NCI-H774 (cell line): ENCODE measurements at places on chromosomes 5 and 9.

DNA sequence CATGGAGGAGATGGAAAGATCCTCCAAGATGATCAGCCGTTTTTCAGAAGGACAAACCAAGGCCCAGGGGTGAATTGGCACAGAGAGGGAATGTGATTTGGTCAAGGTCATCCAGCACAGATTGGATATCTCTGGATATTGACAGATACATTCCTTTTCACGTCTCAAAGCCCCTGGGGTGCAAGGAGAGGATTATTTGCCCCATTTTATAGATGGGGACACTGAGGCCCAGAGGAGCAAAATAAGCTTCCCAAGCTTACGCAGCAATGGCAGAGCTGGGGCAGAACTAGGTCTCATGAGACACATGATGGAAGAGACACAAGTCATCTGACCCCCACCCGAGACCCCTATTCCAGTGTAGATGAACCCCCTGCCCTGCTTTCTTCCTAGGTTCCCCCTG lies 895 bp upstream of the PDGFRB start:
- no peak for DNase-seq

DNA sequence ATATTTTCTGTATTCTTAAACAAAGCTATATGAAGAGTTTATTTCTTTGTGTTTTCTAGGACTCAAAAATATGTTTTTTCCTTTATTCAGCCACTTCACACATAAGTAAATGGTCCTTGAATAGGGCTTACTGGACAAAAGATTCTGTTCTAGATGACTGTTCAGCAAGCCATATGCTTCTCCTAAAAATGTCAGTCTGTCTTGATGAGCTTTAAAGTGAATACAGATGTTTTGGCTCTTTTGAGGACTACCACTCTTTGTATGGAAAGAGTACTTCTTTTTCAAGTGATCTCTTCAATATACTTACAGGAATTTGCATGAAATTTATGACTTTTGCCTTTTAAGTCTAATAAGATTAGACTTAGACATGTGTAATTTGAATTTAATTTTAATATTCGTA lies 8.4 kb downstream of the NDUFS4 start:
- no peak for DNase-seq

GRCh38 chr9:6842584-6842947 lies 84.8 kb downstream of the KDM4C start:
- no peak for DNase-seq

DNA sequence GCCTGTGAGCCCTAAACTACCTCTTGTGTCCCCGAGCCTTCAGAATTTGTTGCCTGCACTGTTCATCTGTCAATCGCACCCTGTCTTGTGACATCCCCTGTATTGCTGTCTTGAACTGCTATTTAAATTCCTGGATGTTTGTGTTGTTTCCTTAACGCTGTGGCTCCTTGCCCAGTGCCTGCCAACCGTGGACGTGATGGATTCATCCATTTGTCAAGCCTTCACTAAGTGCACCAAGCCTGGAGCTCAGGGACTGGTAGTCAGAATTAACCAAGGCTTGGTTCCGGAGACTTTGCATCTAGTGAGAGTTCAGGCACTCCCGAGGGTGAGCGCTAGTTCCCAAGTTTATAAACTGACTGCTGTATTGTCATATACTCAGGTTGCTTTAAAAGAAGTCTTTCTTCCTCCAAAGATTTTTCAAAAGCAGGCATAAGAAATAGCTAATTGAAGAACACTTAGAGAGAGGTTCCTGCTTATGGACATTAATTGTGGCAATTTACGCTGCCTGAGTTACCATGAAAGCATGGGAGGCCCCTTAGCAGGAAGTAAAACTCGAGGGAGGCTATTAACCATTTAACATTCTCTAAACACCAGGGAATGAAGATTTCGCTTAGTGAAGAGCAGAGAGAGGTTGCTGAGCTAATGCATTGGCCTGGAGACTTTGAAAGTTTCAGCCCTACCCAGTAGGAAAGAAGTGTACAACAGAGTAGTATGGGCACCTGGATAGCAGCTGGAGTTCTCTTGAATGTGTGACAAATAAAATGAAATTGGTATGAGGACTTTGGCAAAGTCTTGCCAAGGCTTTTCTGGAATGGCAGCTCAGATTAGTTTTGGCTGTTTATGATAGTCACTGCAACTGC lies 29.0 kb downstream of the RGS3 start:
- no peak for DNase-seq

DNA sequence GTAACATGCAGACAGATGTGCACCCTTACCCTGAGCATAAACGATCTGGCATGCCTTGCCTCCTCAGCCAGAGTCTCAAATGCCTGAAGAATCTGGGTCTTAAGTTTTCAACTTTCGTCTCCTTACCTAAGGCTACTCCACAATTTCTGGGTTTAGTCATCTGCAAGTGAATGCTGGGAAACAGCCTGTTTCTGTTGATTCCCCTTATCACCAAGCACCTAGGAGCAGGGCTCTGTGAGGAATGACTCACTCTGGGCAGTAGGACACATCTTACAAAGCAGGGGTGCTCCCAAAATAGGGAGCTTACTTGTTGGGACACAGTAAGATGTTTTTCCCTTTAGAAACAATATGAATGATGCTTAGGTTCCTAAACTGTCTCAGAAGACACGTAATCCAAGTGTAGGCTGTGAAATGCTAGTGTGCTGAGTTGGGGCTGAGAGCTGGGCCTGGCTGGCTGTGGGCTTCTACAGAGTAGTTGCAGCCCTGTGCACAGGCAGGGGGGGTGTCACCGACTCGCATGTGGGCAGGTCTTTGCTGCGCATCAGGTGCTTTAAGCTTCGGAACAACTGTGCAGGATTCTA lies 58.0 kb downstream of the DAP start:
- DNase-seq: no peak

GRCh38 chr5:113612060-113612496 lies 98.6 kb downstream of the YTHDC2 start:
- peak; percentile 23 for DNase-seq

- DNase-seq: no peak
These were observed 10.8 kb downstream of the FIBCD1 start for GRCh38 chr9:130927995-130928900.

DNA sequence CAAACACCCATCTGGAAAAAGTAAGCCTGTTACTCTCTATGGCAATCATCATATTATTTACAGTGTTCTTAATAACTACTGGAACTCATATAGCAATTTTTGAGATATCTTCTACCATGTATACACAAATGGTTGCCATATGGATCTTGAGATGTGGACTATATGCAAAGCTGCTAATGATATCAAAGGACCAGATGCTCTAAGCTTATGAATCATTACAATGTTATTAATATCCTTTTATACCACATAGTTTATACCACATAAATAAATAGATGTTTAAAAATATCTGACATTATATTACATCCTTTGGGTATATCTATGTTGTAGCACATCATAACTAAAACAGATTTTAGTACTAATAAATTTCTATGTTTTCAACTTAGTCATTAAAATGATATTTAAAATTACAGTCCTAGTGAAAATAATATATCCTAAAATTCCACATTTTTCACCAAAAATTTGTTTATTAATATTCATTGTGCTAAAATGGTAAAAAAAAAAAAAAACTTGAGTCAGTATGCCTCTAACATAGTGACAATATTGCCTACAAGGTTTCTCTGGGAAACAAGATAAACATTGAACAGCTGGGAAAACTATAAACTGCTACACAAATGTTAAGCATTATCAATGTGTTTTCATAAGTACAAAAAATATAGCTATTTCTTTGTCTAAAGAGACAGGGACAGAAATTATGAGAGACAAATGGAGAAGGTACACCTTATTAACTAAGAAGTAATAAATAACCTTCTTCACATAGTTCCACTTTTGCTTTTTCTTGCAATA lies 85.5 kb downstream of the DTWD2 start:
- no peak for DNase-seq

GRCh38 chr5:171264843-171265242 lies 44.2 kb upstream of the TLX3 start:
- DNase-seq: no peak

DNA sequence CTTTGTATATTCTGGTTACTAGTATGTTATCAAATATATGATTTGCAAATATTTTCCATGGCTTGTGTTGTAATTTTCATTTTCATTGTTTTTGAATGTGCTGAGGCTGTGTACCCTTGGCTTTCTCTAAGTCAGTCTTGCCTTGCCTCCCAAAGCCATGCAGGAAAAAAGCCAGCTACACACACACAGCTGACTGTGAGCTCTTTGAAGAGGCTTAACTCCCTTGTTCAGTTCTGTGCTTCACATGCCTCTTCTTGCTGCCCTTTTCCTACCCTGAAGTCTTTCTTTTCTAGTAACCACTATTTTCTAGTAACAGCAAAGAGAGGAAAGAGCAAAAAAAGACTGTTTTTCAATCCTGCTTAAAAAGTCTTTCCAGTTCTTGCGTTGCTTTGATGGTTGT lies 53.9 kb downstream of the KCNN2 start:
- no peak for DNase-seq

DNA sequence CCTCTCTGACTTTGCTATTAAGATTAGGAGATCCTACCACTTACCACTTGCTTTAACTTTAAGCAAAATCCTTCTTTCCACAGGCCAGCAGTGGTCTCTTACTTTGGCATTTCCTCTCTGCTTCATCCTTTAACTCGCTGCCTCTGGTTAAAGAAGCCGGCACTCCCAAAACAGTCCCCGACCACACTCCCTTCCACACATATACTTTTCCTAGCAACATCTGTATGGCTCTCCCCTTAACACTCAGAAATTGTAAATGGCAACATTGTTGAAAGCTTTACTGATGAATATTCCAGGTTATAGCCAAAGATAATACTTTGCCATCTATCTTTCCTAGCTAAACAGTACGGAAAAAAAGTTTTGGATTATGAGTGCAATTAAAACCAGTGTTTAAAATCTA lies 133.2 kb downstream of the MCTP1 start:
- DNase-seq: no peak

- DNase-seq: peak; percentile 25
These were observed 141.0 kb downstream of the CDK5RAP2 start for GRCh38 chr9:120438836-120439546.

DNA sequence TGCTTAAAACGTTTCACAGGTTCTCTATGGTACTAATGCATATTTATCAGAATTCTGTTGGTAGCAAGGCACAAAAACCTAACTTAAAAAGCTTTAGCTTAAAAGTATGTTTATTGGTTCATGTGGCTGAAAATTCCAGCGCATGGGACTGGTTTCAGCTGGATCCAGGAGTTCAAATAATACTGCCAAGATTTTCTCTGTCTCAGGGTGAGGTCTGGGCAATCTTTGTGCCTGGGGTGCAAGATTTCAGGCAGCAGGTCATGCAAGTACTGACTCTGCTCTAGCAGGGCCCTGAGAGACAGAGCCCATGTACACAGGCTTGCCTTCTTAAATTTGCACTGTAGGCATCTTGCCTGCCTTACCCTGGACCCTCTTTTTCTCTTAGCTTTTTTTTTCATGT lies 134.2 kb upstream of the GAS1 start:
- no peak for DNase-seq

DNA sequence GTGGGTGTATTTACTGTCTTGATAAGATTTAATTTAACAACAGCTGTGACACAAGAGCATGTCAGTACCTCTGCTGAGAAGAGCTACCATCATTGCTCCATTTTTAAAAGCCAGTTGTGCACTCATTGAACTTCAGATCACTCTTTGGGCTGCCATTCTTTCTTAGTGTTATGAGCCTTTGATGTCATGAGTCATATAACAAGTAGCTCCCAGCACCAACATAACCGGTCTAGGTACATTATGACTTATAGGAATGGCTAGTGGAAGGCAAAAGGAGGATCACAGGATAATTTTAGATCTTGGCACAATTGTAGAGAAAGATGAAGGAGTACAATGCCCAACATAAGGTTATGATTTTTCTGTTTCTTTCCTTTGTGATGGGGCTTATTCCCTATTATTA lies 170.8 kb upstream of the FBN2 start:
- DNase-seq: no peak

GRCh38 chr9:14705079-14705478 lies 11.8 kb upstream of the ZDHHC21 start:
- DNase-seq: no peak

GRCh38 chr5:55022450-55022849 lies 1.6 kb upstream of the GZMK start:
- DNase-seq: no peak
